ENCODE measurements at places on chromosomes 1 and 21. TPM values are rescaled to one million over a fixed set of nuclear protein-coding genes. Genes with fewer than 3 reads are reported as not detected.

Gene HSD3B2
- total RNA-seq = not detected

Gene OR2G3
- total RNA-seq = not detected

Gene RNF223
- not detected for total RNA-seq

Gene C1QB
- total RNA-seq = not detected

Gene RAD54L
- total RNA-seq = 11.1 TPM

Gene PADI2
- total RNA-seq = not detected

Gene SIK1
- total RNA-seq = 1.5 TPM

Gene CD1E
- not detected for total RNA-seq

Gene ASCL5
- not detected for total RNA-seq
